Bronchial smooth muscle cell (primary cell): ENCODE measurements at places on chromosomes 13 and 19. TPM values are rescaled to one million over a fixed set of nuclear protein-coding genes. Genes with fewer than 3 reads are reported as not detected.

The FFAR2 gene
- total RNA-seq, result not detected in 2 replicates

The SMIM44 gene
- total RNA-seq, result not detected in 2 replicates

The TUBB4A gene
- not detected in 2 replicates for total RNA-seq

The TMEM38A gene
- 3.2 and 4.8 TPM in 2 replicates for total RNA-seq

The NEK3 gene
- 9.0 and 9.3 TPM in 2 replicates for total RNA-seq

The CXCL17 gene
- not detected in 2 replicates for total RNA-seq

The SPIB gene
- total RNA-seq, result not detected in 2 replicates

The PLK5 gene
- total RNA-seq, result under 0.01 TPM in 1 of 2 replicates, not detected in the other

The ELSPBP1 gene
- not detected in 2 replicates for total RNA-seq

The MISP3 gene
- 0.34 and 0.63 TPM in 2 replicates for total RNA-seq

The CD37 gene
- total RNA-seq, result not detected in 2 replicates

The CRB3 gene
- total RNA-seq, result 0.09 and 0.16 TPM in 2 replicates

The CTXN1 gene
- 0.26 and 0.63 TPM in 2 replicates for total RNA-seq

The ACP7 gene
- total RNA-seq, result 0.16 and 0.17 TPM in 2 replicates

The KLK3 gene
- 0.09 TPM in 1 of 2 replicates, not detected in the other for total RNA-seq

The TEX26 gene
- total RNA-seq, result 0.32 TPM in 1 of 2 replicates, not detected in the other

The FAM124A gene
- under 0.01 TPM in 2 replicates for total RNA-seq

The CEP89 gene
- 7.6 and 8.8 TPM in 2 replicates for total RNA-seq

The ZNF471 gene
- 4.9 and 5.8 TPM in 2 replicates for total RNA-seq

The TARM1 gene
- total RNA-seq, result not detected in 2 replicates

The IL27RA gene
- 0.26 and 1.6 TPM in 2 replicates for total RNA-seq

The XPO4 gene
- total RNA-seq, result 7.8 and 11.3 TPM in 2 replicates

The WDR87 gene
- total RNA-seq, result not detected in 2 replicates

The HSD11B1L gene
- 10.5 and 12.0 TPM in 2 replicates for total RNA-seq

The ZNF813 gene
- 3.9 and 5.3 TPM in 2 replicates for total RNA-seq

The ALOX5AP gene
- 0.26 and 0.47 TPM in 2 replicates for total RNA-seq

The ZNF329 gene
- 13.2 and 13.4 TPM in 2 replicates for total RNA-seq

The NCR1 gene
- not detected in 2 replicates for total RNA-seq

The SIGLEC9 gene
- under 0.01 TPM in 1 of 2 replicates, not detected in the other for total RNA-seq

The NPHS1 gene
- total RNA-seq, result 0.16 TPM in 1 of 2 replicates, not detected in the other

The DLEU7 gene
- not detected in 2 replicates for total RNA-seq

The MBD3L2 gene
- not detected in 2 replicates for total RNA-seq

The CYP4F2 gene
- not detected in 2 replicates for total RNA-seq

The ZNF723 gene
- total RNA-seq, result not detected in 2 replicates

The KANK3 gene
- 0.16 and 0.26 TPM in 2 replicates for total RNA-seq

The PLPP2 gene
- 11.1 and 37.5 TPM in 2 replicates for total RNA-seq

The SULT2A1 gene
- total RNA-seq, result not detected in 2 replicates

The ZNF793 gene
- total RNA-seq, result 1.3 and 2.7 TPM in 2 replicates

The AMER2 gene
- total RNA-seq, result under 0.01 TPM in 1 of 2 replicates, not detected in the other

The PPP1R37 gene
- total RNA-seq, result 25.0 and 32.2 TPM in 2 replicates

The EXOC3L2 gene
- total RNA-seq, result 0.16 TPM in 1 of 2 replicates, not detected in the other

The ATP11A gene
- 4.4 and 6.2 TPM in 2 replicates for total RNA-seq

The BCAM gene
- 6.6 and 8.9 TPM in 2 replicates for total RNA-seq

The GNG7 gene
- total RNA-seq, result 0.17 and 0.47 TPM in 2 replicates

The OLFM2 gene
- 2.8 and 3.2 TPM in 2 replicates for total RNA-seq
